T-helper 2 cell (primary cell): ENCODE measurements at places on chromosomes 4 and X.

- no peak for DNase-seq
Measured at GRCh38 chr4:25417014-25417413, 40.0 kb downstream of the ANAPC4 start.

DNA sequence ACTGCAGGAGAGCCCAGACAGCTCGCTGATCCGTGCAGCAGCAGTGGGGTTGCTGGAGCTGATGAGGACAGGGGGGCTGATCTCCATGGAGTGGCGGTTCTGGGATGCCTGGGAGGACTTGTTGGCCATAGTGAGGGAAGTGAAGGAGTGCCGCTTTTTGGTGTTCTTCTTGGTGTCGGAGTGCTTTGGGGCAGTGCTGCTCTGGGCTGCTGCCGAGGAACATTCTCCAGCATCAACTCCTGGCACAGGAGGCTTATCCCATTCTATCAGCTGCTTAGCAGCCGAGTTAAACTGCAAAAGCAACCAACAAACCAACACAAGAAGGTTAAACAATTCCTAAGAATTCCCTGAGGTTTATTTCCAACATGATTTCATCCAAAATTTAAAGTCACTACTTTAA, 126.3 kb upstream of the CBR4 start:
- no peak for DNase-seq

GRCh38 chr4:94571715-94572114, 120.0 kb downstream of the PDLIM5 start:
- DNase-seq: no peak

GRCh38 chrX:39409246-39409917, 608.1 kb downstream of the MID1IP1 start:
- no peak for DNase-seq

DNA sequence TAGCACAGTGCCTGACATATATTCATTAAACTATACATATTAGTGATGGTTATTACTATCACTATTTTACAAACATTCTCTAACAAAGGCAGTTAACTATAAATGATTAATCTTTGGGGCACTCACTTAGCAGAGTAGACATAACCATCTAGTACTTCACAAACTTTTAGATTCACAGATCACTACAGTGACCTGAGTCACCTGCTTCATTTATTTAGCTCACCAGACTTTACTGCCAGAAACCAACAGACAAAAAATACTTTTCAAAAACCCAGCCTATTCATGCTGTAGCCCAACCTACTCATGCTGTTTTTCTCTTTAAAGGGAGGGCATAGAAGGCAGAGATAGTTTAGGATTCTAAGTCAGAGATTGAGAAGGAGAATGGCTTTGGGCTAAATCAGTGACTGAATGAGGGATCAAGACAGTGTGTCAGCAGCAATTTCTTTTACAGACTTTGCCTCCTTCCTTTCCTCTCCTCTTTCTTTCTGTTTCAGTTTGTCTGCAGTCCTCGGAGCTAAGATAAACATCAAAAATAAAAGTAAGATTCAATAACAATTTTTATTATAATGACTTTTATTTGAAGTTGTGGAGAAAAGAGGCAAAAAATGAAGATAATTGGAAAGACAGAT, 34.7 kb upstream of the PDE5A start:
- DNase-seq: no peak

DNA sequence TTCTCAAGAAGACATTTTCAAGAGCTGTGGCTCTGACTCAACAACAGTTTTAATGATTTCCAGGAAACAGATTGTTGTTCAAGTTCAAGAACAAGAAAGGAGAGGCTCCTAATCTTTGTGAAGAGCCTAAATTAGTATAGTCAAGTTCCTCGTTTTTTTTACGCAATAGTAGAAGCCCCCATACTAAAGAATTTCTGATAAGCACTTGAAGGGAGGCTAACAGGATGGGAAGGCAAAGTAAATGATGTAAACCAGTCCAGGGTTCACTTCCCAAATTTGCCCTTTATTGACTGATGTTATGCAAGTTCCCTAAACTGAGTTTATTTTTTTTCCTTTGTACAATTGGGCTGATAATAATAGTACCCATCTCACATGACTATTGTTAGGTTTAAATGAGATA, 178.2 kb downstream of the RTL9 start:
- no peak for DNase-seq

GRCh38 chr4:174673865-174674264, 151.6 kb upstream of the HPGD start:
- no peak for DNase-seq

GRCh38 chr4:39096847-39097246, 34.8 kb downstream of the KLHL5 start:
- no peak for DNase-seq

- no peak for DNase-seq
Measured at GRCh38 chr4:4643306-4643705, 101.5 kb upstream of the STX18 start.

GRCh38 chrX:44435047-44435446, 91.6 kb upstream of the EFHC2 start:
- DNase-seq: no peak

GRCh38 chr4:155478336-155478835, 101.6 kb upstream of the MAP9 start:
- no peak for DNase-seq

DNA sequence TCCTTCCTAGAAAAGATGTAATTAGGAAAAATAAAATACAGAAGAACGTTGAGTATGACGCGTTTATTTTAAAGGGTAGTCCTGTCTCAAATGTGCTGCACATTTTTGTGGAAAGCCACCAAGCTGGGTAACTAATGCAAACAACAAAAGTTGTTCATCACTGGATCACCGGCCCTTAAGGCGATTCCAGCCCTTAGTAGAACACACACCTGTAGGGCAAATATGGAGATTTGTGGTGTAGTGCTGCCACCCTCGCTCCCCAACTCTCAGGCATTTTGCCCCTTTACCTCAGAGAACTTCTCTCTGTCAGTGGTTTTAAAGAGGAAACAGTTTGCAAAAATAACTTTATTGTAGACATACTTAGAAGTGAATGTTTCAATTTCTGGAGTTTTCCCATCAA, 1.9 kb downstream of the TBL1X start:
- DNase-seq: peak; percentile 15

GRCh38 chr4:77154065-77154464, 2.9 kb upstream of the CCNG2 start:
- DNase-seq: no peak

DNA sequence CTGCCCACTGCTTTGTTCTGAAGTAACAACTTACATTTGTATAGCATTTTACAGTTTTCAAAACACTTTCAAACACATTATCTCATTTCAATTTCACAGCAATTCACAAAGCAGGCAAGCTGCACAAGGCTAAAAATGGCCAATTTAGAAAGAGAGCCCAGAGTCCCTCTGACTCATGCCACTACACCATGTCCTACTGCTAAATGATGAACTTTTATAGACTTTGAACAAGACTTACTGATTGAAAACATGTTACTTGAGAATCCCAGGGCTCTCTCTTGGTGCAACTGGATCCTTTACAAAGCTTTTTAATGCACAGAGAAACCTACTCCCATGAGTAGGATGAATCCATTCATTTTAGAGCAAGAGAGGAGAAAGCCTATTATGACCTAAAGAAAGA, 5.8 kb upstream of the G3BP2 start:
- DNase-seq: no peak

DNA sequence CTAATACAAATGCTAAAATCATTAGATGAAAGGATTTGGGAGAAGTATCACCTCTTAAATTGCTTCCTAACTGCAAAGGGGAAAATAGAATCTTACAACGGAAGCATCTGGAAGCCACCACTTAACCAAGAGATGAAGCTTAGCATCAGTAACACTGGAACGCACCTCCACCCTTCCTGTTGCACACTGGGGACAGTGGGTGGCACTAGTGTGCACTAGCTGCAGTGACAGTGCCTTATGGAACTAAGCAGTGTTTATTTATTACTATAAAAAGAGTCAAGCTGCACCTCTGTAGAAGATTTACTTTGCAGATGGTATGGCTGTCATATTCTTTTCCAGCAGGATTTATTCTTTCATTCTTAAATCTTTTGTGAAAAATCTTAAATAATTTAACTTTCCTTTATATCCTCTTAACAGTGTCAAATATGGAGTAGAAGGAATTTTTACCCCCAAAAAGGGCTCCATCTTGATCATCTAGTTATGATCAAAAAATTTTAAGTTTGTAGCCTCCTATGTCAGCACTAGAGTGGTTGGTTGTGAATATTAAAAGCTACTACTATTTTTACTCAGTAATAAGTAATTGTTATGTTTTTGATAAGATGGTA, 76.7 kb downstream of the SCD5 start:
- no peak for DNase-seq

DNA sequence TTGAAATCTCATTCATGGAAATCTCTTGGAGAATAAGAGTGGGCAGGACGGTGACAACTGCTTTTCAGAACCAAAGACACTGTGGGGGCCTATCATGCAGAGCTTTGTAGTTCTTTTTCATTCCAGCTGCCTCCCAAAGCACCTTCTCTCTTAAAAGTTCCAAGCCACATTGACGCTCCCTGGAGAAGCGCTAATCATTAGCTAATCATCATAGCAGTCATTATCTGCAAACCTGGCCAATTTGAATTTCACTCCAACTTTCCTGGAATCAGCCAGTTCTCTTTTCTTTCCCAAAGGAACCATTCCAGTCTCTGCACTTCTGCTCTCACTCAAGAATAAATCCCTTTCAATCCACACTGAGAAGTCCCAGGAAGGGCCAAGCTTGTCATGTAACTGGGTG, 1144.1 kb upstream of the IGFBP7 start:
- DNase-seq: no peak

GRCh38 chrX:39936886-39937770, 160.6 kb downstream of the BCOR start:
- no peak for DNase-seq

GRCh38 chrX:20670611-20671010, 403.9 kb upstream of the RPS6KA3 start:
- no peak for DNase-seq

DNA sequence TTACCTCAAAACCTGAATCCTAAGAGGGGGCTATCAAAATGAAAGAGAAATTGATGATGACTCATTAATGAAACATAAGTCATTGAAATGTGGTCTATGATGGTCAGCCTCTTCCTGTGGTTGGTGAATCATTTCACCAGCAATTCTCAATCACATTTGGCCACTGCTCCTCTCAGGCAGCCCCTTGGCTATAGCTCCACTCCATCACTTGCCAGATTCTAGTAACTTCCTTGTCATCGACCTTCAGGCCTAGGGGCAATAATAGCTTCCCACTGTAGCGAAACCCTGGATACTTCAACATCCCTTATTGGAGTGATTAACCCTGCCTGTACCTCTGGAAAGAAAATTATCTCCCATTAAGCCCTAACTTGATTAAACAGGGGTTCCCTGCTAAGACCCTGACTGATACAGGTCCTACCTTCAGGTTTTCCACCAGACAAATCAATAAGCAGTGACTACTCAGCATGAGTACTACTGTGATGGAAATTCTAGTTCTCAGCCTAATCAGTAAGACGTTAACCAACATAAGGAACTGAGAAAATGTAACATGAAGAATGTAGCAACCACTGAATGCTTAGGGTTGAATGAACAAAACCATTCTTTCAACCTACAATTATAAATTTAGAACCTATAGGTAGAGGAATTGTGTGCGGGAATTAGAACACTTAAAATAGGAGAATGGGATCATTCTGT, 30.4 kb downstream of the ADH7 start:
- DNase-seq: no peak

DNA sequence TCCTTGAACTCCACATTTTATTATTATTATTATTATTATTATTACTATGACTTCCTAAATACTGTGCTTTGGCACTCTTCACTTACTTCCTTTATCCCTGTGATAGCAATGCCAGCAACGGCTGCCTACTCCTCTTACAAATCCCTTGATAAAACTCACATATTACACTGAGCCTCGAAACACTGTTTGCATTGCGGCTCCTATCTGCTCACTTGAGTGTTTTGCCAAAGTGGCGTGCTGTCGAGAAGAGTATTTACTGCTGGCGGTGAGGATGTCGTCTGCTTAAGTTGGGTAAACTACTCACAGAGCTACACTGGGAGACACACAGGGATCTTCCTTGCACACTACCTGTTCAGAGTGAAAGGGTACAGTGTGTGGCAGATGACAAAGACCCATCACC, 143.4 kb upstream of the VCX3A start:
- no peak for DNase-seq

GRCh38 chrX:151792505-151792904, 58.0 kb downstream of the CNGA2 start:
- DNase-seq: no peak

DNA sequence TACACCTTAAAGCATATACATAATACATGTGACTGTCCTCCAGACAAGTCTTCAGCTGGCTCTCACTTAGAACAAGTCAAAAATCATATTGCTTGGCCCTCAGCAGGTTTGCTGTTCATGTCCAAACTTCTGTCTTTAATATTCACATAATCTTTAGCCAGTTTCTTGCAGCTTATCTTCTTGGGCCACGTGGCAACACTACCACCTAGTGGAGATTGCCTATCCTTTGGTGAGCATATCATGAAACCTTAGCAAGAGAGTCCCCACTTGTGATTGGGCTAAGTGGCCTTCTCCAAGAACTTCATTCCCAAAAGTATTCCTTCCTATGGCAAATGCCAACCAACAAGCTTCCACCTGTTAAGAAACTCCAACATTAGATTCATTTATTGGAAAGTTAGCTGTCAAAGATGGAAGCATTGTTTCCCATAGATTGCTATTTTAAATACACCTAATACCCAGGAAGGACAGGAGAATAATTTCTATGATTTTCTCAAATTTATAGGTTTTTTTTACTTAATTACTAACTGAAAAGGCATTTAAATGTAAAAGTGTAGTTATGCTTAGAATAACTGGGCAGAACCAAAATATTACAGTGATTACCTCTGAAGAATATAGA, 231.9 kb upstream of the INTU start:
- DNase-seq: peak; percentile 49

- DNase-seq: no peak
Measured at GRCh38 chr4:67437974-67438713, 107.2 kb downstream of the CENPC start.

DNA sequence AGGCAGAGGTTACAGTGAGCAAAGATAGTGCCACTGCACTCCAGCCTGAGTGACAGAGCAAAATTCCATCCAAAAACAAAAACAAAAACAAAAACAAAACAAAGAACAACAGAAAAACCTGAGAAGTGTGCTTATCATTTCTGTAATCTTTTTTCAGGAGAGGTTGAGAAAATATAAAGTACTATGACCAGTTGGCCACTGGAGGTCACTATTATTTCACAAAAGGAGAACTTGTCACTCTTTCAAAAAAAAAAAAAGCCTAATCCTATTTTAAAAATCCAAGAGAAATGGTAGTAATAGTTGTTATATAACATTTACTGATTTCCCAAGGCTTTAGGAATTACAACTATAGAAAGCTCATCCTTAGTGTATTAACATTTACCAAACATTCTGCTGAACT, 24.9 kb upstream of the RNF150 start:
- DNase-seq: no peak

DNA sequence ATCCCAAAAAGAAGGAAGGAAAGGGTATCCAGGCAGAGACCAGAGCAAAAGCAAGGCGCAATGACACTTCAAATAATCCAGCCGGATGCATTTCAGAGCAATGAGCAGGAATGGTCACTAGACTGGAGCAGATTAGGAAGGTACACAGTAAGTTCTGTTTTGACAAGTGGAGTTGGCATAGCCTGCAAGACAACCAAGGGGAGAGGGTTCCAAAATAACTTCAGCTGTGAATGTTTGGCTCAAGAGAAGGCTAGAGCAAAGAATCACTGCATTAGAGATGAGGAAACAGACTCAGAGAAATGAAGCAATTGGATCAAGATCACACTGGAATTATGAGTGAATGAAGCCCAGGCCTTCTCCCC, 90.0 kb upstream of the EGFL6 start:
- DNase-seq: no peak

GRCh38 chrX:108285356-108285755, 152.9 kb downstream of the COL4A6 start:
- DNase-seq: no peak

GRCh38 chr4:79747252-79747651, 325.8 kb downstream of the ANTXR2 start:
- DNase-seq: no peak
